ENCODE measurements at places on chromosomes 12 and 14. TPM values are rescaled to one million over a fixed set of nuclear protein-coding genes. Genes with fewer than 3 reads are reported as not detected.
A peak's percentile ranks its signal among the peaks of the same experiment; 100 is the strongest.

DNA sequence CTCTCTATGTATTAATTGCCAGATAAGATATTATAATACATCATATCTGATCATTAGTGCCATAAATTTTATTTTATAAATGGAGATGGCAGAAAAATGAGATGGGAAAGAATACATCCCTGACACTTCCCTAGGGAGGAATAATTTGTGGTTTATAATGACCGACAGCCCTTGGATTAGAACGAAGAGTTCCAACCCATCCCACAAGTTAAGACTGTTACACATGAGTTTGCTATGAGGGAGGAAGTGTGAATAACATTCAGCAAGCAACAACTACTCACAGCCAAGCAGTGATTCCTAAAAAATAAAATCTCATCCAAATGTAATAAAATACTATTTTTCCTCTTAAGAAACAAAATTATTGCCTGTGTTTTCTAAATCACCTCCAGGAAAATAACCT is 299.0 kb downstream of the CCDC91 start:
- DNase-seq: no peak

DNA sequence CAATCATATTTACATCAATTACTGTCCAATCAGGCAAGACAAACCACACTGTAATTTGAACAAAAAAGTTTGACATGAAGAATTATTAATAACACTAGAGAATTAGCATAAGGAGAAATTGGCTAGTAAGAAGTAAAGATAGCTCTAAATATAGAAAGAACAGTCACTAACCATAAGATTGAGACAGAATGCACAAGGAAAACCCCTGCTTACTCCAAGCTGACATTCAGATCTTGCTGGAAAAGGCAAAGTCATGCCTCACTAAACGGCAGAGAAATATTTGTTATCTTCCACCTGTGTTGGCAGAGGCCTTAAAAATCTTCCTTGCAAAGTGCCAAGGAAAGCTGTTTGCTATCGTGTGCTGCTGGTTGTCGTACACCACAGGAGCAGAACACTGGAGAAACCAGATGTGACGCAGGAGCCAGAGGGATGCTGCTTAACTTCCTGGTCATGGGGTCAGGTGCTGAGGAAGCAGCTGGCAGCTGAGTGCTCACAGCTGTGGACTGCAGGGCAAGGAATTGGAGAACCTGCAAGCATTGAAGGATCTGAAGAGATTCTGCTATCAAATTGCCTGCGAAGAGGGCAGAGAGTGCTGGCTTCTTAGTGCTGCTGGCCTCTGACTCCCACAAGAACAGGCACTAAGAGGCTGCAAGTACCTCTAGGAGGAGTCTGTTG is 1323.3 kb downstream of the LRFN5 start:
- DNase-seq: peak; percentile 39

NID2 gene
- 413 TPM for polyA plus RNA-seq

PMEL gene
- 1.6 TPM for polyA plus RNA-seq

SERPINA10 gene
- polyA plus RNA-seq: not detected

- DNase-seq: no peak
Measured at GRCh38 chr12:68611094-68611805, 551 bp downstream of the RAP1B start.

DNA sequence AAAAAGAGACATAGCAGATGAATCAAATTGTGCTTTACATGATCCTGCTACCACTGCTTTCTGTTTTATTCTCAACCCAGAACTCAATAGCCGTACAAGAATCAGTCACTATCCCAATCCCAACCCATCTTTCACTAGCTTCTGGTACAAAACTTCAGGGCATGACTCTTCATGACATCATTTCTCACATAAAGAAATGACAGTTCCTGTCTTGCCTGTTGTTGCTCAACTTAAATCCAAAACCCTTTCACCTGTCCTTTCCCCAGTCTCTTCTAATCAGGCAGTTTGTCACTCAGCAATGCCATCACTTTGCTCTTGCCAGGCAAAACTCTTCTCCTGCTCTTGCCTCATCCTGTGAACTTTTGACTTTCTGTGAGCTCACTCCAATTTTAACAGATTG is 962.8 kb downstream of the GALC start:
- no peak for DNase-seq

NR4A1 gene
- polyA plus RNA-seq: 6.9 TPM

GRCh38 chr14:52919971-52920370 is 30.9 kb downstream of the FERMT2 start:
- DNase-seq: no peak

- no peak for DNase-seq
Measured at GRCh38 chr12:69922999-69923398, 98.0 kb downstream of the MYRFL start.

AMHR2 gene
- not detected for polyA plus RNA-seq

DNA sequence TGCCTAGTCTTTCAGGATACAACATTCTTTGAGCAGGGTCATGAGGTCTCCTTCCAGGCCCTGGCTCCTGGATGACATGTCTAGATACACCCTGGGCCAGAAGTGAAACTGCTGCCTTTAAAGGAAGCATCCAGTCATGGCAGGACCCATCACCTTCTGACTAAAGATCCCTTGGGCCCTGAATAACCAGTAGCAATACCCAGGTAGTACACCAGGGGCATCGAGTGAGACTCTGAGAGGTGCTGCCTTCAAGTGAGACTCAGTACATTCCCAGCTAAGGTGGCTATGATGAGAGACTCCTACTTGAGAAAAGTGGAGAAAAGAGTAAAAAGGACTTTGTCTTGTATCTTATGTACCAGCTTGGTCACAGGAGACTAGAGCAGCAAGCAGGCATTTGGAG is 23.5 kb downstream of the OR6C68 start:
- DNase-seq: no peak

- DNase-seq: peak; percentile 74
Measured at GRCh38 chr14:101962503-101962874, 1.9 kb upstream of the DYNC1H1 start.

- no peak for DNase-seq
Measured at GRCh38 chr14:92917956-92918355, 5.0 kb upstream of the CHGA start.

DENND5B gene
- polyA plus RNA-seq: 14.7 TPM

DNA sequence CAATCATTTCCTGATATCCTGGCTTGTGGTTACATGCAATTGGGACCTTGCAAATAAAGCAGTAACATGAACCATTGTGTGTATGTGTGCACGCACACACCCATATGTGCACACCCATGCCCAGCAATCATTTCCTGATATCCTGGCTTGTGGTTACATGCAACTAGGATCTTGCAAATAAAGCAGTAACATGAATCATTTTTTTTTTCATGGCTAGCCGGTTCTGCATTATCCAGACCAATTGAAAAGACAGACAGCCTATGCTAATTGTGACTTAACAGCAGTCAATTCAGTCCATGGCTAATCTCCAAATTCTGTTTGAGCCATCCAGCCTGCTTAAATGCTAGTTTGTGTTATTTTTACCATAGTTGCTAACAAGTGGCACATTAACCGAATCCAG is 134.3 kb downstream of the TTC7B start:
- no peak for DNase-seq

PRH2 gene
- not detected for polyA plus RNA-seq
